Sciatic nerve (tissue), 2 donors: ENCODE measurements at places on chromosomes 3 and 15. TPM values are rescaled to one million over a fixed set of nuclear protein-coding genes. Genes with fewer than 3 reads are reported as not detected.
A peak's percentile ranks its signal among the peaks of the same experiment; 100 is the strongest.

GRCh38 chr3:171257251-171258203, 202.7 kb downstream of the TNIK start:
- no peak for DNase-seq

DNA sequence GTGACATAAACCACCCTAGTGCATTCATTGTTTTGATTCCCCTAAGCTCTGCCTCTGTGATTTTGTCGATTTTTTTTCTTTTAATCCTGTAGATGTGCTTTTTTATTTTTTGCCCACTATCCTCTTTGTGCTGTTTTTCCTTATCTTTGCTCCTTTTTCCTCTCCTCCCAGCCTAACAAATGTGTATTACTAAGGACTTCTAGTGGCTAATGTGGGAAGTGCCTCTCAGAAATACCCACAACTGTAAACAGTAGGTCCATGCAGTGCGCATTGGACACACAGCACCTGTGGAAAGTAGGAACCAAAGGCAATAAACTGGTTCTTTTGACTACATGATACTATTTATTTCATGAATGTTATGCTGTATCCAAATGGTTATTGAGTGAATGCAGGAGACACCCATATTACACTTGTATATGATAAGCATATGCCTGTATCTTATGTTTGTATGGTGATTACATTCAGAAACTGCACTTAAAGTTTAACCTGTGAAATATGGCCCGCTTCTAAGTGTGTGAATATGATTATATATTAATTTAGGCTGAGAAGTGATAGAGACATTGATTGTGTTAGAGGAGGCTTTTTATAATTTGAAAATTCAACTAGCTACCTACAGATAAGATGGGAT, 147.8 kb downstream of the PLCL2 start:
- DNase-seq = no peak

GRCh38 chr3:113441051-113441770, at the start of gene CFAP44:
TSS of gene CFAP44 (minus strand) at chr3:113441493. CDS start at chr3:113433664, 7,829 bp downstream.
- peak; percentile 88 for DNase-seq

GRCh38 chr3:6326771-6327170, 534.1 kb upstream of the GRM7 start:
- no peak for DNase-seq

DNA sequence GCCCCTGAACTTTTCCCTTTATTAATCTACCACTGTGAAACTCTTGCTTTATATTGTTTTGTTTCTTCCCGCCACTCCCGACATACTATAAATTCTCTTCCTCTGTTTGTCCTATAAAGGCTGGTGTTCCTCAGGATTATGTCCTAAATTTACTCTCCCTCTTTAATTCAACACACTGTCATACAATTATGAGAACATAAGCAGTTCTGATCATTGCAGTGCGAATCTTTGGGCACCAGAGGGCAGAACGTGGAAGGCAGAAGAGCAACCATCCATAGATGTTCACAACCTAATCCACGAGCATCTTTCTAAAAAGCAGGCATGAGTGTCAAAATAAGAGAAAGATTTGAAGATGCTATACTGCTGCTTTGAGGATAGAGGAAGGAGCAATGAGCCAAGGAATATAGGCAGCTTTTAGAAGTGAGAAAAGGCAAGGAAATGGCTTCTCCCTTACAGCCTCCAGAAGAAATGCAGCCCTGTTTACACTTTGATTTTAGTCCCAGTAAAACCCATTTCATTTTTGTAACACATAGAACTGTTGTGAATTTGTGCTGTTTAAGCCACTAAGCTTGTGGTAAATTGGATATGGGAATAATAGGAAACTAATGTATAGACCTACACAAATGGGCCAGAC, 179.4 kb downstream of the GBE1 start:
- DNase-seq = peak; percentile 53

- no peak for DNase-seq
Observed at GRCh38 chr15:75410196-75410595, 41.3 kb downstream of the SIN3A start.

DNA sequence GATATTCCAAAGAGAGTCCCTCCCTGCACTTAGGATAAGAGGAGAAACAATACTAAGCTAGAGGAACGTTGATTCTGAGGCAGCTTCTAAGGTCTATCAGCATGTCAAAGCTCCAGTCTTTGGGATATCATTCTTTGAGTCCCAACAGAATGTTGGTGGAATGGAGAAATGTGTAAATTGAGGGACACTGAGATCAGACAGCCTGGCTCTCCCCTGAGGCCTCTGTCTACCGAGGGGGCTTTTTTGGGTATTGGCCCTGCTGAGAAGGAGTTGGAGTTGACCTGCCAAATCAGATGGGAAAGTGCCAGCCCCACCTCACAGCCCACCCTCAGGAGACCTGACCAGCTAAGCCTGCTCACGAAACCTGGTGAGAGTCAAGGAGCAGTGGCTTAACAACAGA, 27.6 kb upstream of the LRTM1 start:
- DNase-seq = no peak

- no peak for DNase-seq
Observed at GRCh38 chr15:69624155-69624520, 171.5 kb downstream of the RPLP1 start.

DNA sequence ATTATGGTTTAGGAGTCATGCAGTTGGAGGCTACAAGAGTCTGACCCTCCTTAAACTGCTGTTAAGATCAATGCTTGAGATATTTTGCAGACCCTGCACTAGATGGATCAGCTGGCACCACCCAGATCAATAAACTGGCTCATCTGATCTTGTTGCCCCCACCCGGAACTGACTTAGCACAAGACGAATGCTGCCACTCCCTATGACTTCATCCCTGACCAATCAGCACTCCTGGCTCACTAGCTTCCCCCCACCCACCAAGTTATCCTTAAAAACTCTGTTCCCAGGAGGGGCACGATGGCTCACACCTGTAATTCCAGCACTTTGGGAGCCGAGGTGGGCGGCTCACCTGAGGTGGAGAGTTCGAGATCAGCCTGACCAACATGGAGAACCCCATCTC, 594.0 kb downstream of the NTRK3 start:
- DNase-seq = no peak

GRCh38 chr15:85625856-85626255, 168.9 kb downstream of the KLHL25 start:
- no peak for DNase-seq

GRCh38 chr15:73717802-73718201, 33.6 kb downstream of the CD276 start:
- DNase-seq = no peak

DNA sequence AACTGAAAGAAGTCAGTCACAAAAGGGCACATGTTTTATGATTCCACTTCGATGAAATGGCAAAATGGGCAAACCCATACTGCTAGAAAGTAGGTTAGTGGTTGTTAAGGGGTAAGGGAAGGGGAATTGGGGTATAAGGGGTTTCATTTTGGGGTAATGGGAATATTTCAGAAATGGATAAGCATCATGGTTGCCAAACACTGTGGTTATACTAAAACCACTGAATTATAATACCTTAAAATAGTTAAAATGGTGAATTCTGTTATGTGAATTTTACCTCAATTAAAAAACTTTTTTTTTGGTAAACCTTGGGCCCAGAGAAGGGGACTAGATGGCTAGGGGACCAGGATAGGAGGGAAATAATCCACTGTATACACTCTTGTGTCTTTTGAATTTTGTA, 52.3 kb upstream of the BHLHE40 start:
- no peak for DNase-seq

DNA sequence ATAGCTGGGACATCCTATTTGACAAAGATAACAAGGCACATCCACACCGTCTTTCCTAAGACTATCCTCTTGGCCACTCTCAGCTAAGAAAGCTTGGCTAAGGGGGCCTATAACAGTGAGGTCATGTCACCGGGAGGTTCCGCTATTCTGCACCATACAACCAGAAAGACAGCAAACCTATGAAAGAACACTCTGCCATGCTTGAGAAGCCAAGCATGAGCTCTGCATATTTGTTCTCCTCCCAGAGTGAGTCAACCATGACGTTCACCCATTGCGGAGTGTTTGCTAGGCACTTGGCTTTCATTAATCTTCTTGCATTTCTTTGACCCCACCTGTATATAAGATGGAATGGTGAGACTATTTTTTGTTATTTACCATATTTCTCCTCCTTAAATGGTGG, 141.2 kb downstream of the GMNC start:
- no peak for DNase-seq

GRCh38 chr3:179603321-179603720, 1.1 kb downstream of the MRPL47 start:
- no peak for DNase-seq

DNA sequence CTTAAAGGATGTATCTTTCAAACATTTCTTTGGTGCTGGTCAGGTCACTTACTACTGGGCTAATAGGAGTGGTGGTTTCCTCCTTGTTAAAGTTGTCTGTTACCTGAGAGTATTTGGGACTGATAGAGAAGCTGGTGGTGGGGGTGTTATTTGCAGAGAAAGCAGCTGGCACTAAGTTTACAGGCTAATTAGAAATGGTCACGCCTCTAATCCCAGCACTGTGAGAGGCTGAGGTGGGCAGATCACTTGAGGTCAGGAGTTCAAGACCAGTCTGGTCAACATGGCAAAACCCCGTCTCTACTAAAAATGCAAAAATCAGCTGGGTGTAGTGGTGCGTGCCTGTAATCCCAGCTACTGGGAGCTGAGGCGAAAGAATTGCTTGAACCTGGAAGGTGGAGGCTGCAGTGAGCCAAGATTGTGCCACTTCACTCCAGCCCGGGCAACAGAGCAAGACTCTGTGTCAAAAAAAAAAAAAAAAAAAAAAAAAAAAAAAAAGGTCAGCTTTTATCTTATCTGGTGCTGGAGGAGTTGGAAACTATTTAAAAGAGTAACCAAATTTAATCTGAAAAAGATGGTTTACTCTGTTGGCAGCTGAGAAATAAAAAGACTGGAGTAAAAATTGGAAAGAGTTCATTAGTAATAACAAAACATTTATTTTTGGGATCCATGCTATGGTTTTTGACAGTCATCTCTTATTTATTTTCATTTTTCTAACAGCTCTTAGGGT, 332.6 kb downstream of the PTPRG start:
- no peak for DNase-seq

GRCh38 chr3:120114376-120114775, 20.1 kb upstream of the GSK3B start:
- DNase-seq = no peak

- DNase-seq = no peak
Observed at GRCh38 chr3:133850034-133850433, 44.4 kb downstream of the SRPRB start.

GRCh38 chr3:17423786-17424536, 318.5 kb downstream of the TBC1D5 start:
- no peak for DNase-seq

DNA sequence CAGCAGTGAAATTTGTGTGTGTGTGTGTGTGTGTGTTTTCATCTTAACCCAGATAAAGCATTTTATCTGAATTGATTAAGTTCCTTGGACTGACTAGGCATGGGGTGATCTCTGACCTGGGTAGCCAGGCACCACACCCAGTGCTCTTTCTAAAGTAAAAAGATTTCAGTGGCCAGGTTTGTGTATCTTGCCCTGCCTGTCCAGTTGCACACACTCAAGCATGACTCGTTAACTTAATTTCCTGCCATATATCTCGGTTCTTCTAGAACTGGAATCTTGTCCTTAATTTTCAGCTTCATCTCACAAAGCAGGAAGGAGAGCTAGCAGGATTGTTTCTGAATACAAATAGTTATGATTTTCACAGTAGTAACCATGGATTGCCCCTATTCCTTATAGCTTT, 17.0 kb downstream of the TM4SF18 start:
- no peak for DNase-seq

- DNase-seq = no peak
Observed at GRCh38 chr3:150124142-150124541, 153.4 kb upstream of the PFN2 start.

- DNase-seq = no peak
Observed at GRCh38 chr3:13164893-13165492, 91.8 kb upstream of the IQSEC1 start.

DNA sequence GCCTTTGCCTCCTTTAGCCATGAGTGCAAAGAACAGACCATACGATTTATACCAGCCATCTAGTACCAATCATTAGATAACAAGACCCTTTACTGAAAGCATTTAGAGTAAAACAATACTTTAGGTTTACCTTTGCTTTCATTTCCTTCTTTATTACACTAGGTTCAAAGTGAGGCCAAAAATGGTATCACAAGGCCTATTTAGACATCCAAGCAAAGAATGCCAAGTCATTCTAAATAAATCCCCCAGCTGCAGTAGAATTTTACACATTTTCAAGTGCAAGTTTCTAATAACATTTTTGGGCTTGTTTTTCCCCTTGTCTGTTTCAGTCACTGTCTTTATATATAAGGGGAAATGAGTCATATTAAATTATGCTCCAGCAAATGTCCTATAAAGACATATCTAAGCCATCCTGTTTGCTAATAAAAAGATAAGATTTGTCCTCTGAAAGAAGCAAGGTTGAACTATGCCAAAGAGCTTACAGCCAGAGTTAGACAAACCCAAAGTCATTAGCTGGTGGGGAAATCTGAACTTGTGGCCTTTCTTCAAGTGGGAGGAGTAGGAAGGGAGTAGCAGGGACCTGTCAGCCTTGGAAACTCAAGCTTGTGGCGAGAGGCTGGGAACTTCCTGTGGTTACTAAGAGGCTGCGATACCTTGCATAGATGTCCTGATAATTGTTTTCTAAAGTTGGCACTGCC, 232.7 kb downstream of the MECOM start:
- no peak for DNase-seq

DNA sequence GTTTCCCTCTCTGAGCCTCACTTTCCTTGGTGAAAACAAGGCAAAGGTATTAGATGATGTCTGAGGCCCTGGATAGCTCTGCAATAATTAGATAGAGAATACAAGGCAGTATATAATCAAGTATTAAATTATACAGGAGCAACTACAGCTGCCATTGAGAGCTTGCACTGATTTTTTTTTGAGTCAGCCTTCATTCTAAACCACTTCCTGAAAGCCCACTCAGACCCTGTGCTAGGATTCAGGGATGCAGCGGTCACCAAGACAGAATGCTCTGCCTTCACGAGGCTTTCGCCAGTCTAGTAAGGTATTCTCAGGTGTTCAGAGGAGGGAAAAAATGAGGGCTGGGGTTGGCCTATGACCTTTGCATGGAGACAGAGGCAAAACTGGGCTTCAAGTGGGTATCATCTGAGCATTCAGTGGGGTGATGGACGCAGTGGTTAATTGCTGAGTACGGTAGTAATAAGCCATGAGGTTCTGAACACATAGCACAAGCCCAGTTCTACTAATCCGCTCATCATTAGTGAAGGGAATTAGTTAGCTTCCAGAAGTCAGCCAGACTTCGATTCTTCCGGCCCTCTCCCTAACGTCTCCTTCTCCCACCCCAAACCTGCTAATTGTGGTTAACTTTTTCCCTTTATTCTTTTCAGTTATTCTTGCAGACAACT, 3.6 kb downstream of the VGLL4 start:
- DNase-seq = no peak

GRCh38 chr3:182438398-182438797, 354.9 kb upstream of the ATP11B start:
- DNase-seq = no peak

The CLRN1 gene
- total RNA-seq = not detected

The HTR3E gene
- total RNA-seq = not detected

The CCR1 gene
- total RNA-seq = 16.5 TPM

The DAZL gene
- total RNA-seq = not detected

The KIF15 gene
- 0.53 TPM for total RNA-seq

The MESP2 gene
- total RNA-seq = 0.45 TPM
